ENCODE measurements at places on chromosomes 4 and X.

DNA sequence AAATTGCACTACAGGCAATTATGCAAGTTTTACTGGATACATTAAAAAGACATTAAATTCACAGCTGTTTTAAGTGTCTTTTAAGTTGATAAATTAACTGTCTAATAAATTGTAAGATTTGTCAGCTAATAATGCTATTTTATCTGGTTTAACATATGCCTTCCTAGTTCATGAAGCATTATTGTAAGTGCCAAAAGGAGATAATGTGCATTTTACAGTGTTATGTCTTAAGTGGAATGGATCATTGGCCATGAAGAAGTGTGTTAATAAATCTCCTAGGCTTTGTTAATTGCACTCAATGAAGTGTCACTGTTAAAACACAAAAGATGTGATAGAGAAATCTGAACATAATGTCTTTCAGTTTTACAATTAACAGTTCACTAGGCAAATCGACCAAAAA lies 784.3 kb upstream of the POU3F4 start:
- no peak for DNase-seq

- DNase-seq = no peak
Observed at GRCh38 chrX:46436744-46437143, 108.5 kb downstream of the ZNF674 start.

DNA sequence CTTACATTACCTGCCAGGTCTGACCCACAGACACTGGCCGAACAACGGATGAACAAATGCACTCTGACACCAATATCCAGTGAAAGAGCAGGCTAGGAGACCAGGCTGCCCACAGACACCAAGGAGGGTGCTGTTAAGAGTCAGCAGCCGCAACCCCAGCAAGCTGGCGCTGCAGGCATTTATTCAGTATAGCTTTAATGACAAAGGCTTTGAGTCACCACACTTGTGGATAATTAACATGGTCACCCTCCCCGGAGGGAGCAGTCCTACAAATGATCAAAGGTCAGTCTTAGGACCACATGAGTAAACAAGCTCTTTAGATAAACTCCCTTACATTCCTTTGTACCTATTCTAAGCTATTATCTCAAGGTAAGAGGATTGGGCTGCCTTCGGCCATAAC lies 368.5 kb upstream of the GRID2 start:
- DNase-seq = no peak

GRCh38 chrX:151000861-151001331 lies 17.8 kb downstream of the HMGB3 start:
- DNase-seq = no peak

DNA sequence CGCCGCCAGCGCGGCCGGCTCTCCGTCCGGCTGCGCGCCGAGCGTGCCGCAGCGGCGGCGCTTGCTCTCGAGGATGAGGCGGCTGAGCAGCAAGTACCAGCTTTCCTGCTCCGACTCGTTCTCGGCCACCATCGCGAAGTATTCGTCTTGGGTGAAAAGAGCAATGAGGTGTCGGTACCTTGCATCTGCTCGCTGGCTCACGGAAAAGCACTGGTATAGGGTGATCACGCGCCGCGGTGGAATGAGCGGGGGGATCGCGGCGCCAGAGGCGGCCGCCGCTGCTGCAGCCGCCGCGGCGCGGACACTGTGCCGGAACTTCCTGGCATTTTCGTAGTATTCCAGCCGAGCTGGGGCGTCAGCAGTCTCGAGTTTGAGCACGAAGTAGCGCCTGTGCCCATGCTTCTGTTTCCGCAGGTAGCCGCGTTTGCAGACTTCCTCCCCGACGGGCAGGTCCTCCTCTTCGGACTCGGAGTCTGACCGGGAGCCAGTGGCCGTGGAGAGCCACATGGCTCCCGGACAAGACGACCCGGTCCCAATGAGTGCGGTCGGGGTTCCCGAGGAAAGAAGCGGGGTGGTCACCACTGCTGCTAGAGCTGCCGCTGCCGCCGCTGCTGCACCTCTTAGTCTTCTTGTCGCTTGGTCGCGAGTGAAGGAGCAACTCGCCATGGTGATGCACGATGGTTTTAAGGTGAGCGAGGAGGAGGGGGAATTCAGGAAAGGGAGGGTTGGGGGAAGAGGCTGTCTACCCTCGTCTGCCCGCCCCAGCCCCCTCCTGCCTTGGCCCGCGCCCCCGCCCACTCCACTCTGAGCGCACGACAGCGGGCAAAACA lies 469 bp downstream of the IRS4 start:
- DNase-seq = no peak

DNA sequence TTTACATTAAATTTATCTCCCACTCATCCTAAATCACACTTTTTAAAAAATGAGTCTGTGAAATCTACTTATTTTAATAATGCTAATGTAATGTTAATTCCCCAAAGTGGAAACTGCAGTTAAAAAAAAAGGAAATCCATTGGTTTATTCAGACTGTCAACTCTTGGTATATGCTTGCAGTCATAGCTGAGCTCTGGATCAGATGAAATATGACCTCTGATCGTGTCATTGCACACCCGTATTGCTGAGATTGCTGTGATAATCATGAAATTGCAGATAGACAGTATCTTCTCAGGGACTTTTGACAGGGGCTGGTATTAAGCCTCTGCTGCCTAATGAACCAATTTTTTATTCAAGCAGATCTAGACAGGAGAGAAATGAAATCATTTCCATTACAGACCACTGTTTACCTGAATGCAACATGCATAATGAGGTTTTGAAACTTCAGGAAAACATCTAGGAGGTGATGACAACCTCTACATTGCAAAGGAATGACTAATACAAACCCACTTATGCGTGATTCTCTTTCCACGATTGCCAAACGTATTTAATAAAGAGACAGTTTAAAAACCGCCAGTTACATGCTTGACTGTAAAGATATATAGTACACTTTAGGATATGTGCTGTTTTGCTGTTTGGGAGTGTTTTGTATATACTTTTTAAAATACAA lies 138.3 kb upstream of the PUDP start:
- DNase-seq = no peak

- no peak for DNase-seq
Observed at GRCh38 chrX:721354-721753, 90.8 kb downstream of the SHOX start.

DNA sequence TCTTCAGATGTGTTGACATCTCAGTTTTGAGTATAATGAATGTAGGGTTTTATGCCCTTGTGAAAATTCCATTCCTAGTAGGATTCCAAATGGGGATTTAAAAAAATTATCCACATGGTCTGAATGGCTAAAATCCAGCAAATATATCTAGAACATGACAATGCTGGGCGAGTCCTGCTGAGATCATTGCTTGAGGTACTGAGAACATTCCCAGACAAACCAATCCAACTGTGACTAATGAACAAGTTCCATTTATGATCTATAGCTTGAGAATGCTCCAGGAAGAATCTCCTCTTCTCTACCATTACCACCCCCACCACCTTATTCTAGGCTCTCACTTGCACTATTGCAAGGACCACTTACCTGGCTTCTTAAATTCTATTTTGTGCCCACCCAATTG lies 77.2 kb upstream of the IL1RAPL2 start:
- DNase-seq = no peak

DNA sequence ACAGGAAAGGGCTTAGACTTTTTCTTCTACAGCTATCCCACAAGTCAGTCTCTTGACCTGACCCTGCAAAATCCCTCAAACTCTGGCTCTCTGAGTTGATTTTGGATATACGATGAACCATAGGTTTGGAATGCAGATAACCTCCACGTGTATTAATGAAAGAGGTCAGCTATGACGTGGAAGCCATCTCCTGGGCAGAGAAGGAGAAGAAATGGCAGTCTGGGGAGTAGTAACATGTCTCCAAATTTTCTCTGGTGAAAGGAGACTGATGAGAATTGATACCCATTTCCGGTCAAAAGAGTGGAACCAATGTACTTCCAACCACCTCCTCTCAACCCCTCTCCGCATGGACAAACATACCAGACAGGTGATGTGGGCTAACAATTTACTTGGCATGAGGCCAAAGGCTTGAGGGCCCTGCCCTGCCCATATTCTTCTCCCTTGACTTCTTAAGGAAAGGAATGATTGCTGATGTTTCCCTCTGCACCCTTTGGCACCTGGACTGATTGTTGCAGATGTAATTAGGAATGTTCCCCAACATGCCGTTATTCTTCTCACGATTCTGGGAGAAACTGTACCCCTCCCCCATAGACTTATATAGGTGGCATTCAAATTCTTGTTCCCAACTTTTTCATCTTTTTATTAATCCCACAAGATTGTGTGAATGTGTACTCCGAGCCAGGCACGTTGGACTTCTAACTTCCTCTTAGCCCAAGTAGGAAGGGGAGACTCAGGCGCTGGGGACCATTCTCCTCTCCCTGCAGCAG lies 580 bp upstream of the PLS3 start:
- no peak for DNase-seq

DNA sequence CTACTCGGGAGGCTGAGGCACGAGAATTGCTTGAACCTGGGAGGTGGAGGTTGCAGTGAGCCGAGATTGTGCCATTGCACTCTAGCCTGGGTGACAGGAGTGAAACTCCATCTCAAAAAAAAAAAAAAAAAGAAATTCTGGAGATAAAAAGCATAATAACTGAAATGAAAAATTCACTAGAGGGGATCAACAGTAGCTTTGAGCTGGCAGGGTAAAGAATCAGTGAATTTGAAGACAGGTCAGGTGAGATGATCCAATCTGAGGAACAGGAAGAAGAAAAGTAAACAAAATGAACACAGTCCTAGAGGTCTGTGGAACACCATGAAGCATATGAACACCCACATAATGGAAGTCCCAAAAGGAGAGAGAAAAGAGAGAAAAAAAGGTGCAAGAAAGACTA lies 15.0 kb downstream of the TIMP1 start:
- no peak for DNase-seq

GRCh38 chr4:131427000-131427399 lies 1722.1 kb upstream of the PCDH10 start:
- no peak for DNase-seq

DNA sequence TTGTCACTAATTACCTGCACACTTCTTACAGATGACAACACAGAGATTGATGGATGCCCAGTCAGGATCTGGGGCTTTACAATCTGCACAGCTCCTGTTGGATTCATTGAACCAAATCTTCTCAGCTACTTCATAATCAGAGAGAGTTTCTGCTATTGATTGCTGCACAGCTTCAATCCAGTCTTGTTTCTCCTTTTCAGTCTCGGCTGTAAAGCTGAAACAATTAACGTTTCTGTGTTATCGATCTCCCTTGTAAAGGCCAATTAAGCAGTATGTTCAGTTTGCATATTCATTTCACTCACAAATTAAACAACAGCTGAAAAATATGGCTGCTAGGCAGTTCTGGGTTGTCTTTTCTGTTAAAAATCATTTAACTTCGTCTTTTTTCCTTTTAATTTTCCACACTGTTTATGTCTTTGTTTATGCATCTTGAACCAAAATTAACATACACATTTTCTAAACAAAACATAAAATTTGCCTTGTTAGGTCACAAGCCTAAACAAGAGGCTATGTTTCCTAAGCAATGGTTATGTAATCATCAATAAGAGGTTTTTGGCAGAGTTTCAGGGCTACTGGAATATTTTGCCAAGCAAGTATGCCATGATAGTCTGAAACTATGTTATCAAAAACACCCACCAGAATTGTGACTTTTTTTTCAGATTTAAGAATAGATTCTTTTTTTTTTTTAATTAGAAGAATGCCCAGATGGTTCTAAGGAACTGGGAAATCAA lies 79.2 kb downstream of the ARAP2 start:
- no peak for DNase-seq

DNA sequence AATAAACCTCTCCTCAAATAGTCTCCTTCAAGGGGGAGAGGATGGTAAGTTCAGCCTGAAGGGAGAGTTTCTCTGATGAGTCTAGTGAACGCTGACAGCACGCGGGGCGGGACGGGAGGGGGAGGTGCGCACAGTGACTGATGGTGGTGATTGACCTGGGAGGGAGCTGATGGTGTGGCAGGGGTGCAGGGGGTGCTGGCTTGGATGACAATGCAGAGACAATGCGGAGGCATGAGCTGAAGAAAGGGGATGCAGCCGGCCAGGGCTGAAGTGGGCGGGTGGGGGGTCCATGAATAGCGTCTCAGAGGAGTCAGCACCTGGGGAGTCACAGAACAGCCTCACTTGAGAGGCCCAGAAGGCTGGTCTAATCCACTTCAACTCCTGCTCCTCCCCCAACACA lies 142.5 kb upstream of the PJA1 start:
- no peak for DNase-seq

GRCh38 chrX:15472531-15472930 lies 20.6 kb downstream of the PIR start:
- no peak for DNase-seq

DNA sequence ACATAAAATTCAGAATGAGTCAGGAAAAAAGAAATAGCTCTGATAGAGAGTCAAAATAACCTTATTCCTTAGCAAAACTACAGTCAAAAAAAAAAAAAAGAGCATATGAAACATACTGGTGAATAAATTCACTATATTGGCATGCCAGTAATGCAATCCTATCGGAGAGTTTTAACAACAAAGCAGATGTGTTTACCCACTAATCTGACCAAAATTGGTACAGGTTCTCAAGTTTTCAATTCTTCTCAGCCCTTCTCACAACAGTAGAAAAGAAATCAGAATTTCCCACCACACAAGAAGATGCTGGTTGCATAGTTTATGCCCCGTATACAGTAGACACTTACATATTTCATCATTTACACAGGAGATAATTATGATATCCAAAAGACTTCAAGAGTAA lies 59.4 kb downstream of the LCORL start:
- DNase-seq = no peak

DNA sequence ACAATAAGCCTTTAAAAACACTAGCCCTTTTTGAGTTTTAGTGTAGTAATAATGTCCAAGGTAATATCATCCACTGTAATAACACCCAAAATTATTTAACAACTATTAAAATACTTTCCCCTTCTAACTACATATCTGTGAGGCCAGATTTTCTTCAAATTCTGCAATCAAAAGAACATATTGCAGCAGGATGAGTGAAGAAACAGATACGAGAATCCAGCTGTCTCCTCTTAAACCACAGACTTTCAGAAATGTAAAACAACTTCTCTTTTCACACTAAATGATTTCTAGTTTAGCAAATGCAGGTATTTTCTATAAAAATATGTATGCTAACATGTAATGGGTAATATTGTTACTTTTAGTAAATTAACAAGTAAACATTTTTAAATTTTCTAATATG lies 148.9 kb downstream of the PRDM5 start:
- DNase-seq = no peak

- no peak for DNase-seq
Observed at GRCh38 chr4:108114503-108114902, 54.2 kb downstream of the LEF1 start.

- no peak for DNase-seq
Observed at GRCh38 chrX:72102126-72102525, 29.6 kb downstream of the RTL5 start.

DNA sequence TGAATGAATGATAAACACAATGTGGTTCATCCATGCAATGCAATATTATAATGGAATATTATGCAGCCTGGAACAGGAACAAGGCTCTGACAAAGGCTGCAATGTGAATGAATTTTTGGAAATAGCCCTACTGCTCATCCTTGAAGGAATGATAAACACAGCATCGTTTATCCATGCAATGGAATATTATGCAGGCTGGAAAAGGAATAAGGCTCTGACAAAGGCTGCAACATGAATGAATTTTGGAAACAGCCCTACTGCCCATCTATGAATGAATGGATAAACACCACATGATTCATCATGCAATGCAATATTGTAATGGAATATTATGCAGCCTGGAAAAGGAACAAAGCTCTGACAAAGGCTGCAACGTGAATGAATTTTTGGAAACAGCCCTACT lies 159.4 kb downstream of the CRLF2 start:
- DNase-seq = no peak

Measured in activated naive CD8-positive, alpha-beta T cell treated with anti-CD3 and anti-CD28 coated beads, Interleukin-2, amount 50 U/mL, for 16 hours (primary cell).